ENCODE measurements at places on chromosomes 7 and 10.

GRCh38 chr10:20162123-20162522 is 345.9 kb downstream of the PLXDC2 start:
- no peak overlapping the region for H3K4me3 ChIP-seq
- H3K27ac ChIP-seq: no peak overlapping the region
- no peaks in the 10 kb centered on the region for H3K27me3 ChIP-seq
- no peaks in the 10 kb centered on the region for H3K36me3 ChIP-seq

DNA sequence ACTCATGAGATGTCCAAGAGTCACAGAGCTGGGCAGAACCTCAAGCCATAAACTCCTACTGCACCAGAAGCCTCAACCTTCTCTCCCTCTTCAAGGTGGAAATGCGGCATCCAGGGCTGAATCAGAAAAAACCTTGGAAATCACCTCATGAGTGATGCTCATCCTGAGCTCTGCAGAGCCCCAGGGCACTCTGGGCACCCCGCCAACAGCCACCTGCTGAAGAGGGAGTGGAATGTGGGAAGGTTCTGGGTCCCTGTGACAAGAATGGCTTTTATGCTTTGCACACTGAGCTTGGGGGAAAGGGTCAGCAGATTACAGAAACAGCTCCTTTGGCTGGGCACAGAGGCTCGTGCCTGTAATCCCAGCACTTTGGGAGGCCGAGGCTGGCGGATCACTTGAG is 18.8 kb downstream of the NUDT1 start:
- no peak overlapping the region for H3K27ac ChIP-seq
- DNase-seq: no peak
- peaks cover 3% of the 10 kb centered on the region for H3K36me3 ChIP-seq
- H3K4me3 ChIP-seq: no peak overlapping the region
- no peaks in the 10 kb centered on the region for H3K27me3 ChIP-seq

- no peak overlapping the region for H3K27ac ChIP-seq
- no peaks in the 10 kb centered on the region for H3K36me3 ChIP-seq
- DNase-seq: no peak
- no peak overlapping the region for H3K4me3 ChIP-seq
These were observed 59.1 kb downstream of the JAZF1 start for GRCh38 chr7:28121496-28121895.

DNA sequence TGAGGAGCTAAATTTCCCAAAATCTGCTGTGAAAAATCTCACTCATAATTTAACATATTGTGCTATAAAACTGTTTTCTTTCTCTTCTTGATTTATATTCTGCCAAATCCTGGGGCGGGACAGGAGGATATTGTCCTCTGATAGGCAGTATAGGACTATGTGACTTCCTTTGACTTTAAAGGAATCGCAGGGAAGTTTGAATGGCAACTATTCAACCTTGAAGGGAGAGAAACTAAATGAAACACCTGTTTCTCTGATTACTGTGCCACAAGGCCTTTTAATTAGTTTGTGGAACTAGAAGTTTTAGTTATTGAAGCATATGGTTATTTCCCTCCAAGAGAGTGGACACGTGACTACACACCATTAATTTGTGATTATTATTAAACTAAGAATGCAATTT is 607.4 kb downstream of the GATA3 start:
- H3K36me3 ChIP-seq: no peaks in the 10 kb centered on the region
- H3K4me3 ChIP-seq: no peak overlapping the region
- H3K27ac ChIP-seq: no peak overlapping the region

DNA sequence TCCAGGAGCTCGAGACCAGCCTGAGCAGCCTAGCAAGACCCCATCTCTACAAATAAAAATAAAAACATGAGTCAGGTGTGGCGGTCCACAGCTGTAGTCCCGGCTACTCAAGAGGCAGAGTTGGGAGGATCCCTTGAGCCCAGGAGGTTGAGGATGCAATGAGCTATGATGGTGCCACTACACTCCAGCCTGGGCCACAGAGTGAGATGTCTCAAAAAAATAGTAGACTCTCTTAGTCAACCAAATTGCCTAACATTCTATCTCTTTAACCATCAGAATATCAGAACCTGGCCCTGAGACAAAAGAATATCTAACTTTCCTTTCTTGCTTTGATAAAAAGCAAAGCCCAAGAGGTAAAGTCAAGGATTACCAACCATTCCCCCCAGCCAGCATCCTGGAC is 35.0 kb upstream of the CUX1 start:
- H3K4me1 ChIP-seq: no peaks in the 10 kb centered on the region
- H3K27me3 ChIP-seq: no peaks in the 10 kb centered on the region
- no peak overlapping the region for H3K27ac ChIP-seq
- H3K4me3 ChIP-seq: no peak overlapping the region

- H3K27me3 ChIP-seq: no peaks in the 10 kb centered on the region
- no peaks in the 10 kb centered on the region for H3K36me3 ChIP-seq
- no peak overlapping the region for H3K27ac ChIP-seq
These were observed 56.7 kb upstream of the GTF2IRD1 start for GRCh38 chr7:74396993-74397392.

GRCh38 chr10:123391275-123392028 is 237.2 kb downstream of the BUB3 start:
- H3K27me3 ChIP-seq: no peaks in the 10 kb centered on the region
- no peak overlapping the region for H3K4me3 ChIP-seq
- H3K27ac ChIP-seq: no peak overlapping the region
- no peaks in the 10 kb centered on the region for H3K4me1 ChIP-seq
- no peak for DNase-seq

GRCh38 chr10:112585960-112586359 is 138.9 kb downstream of the VTI1A start:
- H3K4me3 ChIP-seq: no peak overlapping the region
- no peaks in the 10 kb centered on the region for H3K27me3 ChIP-seq
- no peaks in the 10 kb centered on the region for H3K4me1 ChIP-seq
- H3K27ac ChIP-seq: no peak overlapping the region

GRCh38 chr7:28759475-28759971 is 198.6 kb downstream of the TRIL start:
- no peaks in the 10 kb centered on the region for H3K4me1 ChIP-seq
- no peak for DNase-seq
- no peak overlapping the region for H3K4me3 ChIP-seq
